ENCODE measurements at places on chromosomes 16 and 17. TPM values are rescaled to one million over a fixed set of nuclear protein-coding genes. Genes with fewer than 3 reads are reported as not detected.

- no peak for DNase-seq
These were observed 1.5 kb upstream of the SUMO2 start for GRCh38 chr17:75183999-75184884.

DNA sequence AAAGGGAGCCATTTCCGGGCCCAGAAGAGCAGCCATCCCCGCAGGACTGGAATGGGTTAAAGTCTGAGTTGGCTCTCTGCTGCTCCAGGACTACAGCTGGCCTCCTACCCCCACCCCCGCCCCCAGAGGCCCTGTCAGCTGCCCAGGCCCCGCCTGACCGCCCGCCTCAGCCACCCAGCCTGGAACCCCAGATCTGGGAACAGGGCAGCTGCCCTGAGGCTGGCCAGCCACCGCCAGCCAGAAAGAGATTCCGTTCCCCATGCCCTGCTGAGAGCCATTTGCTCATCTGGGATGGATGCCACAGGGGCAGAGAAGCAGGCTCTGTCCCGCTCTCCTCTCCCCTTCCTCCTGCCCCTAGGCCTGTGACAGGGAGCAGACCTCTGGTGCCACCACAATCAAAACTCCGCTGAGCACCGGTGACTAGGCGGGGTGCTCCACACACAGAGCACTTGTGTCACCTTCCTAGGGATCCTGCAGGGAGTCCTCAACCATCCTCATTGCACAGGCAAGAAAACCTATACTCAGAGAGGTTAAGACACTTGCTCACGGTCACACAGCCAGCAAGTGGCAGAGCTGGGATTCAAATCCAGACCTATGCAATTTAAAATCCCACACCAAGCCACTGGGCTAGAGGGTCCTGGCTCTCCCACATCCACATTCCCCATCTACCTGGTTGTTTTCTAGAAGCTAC, 44.1 kb downstream of the ZNF423 start:
- DNase-seq = no peak

DNA sequence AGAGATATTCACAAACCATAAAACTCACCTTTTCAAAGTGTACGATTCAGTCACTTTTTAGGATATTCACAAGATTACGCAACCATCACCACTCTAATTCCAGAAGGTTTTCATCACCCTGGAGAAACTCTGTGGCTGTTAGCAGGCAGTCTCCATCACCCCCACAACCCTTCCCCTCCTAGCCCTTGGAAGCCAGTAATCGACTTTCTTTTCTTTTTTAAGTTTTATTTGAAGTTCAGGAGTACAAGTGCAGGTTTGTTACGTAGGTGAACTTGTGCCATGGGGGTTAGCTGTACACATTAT, 363.5 kb downstream of the CPPED1 start:
- peak; percentile 7 for DNase-seq

DNA sequence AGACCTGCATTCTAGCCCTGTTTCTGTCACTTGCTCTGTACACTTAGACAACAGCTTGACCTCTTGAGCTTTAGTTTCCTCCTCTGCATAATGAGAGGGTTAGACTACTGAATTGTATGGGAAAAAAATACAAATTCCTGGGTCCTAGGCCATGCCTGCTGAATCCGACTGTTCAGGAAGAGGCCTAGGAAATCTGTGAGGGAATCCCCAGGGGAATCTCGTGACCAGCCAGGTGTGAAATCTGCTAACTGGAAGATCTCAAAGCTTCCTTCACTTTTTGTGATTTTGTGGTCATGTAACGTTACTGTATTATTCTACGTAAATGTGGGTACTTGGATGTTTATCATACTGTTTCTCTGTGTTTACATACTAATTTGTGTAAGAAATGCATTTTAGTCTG, 58.2 kb downstream of the CYLD start:
- no peak for DNase-seq

DNA sequence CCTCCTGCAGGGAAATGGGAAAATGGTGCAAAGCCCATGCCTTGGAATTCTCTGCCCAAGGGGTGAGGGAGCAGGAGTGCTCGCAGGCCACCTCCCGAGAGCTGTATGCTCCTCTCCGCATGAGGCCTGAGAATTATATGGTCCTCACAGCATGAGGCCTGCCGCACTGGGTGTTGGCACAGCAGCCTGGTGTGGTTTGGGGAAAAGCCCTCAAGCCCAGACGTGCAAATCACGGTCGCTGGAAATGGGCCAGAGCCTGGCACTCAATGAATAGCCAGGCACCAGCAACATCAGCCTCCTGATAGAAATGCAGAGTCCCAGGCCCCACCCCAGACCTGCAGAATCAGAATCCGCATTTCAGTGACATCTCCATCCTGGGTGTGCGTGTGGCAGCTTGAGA, 156.4 kb upstream of the FOXF1 start:
- no peak for DNase-seq

- peak; percentile 89 for DNase-seq
These were observed 45.9 kb downstream of the MAP1LC3B start for GRCh38 chr16:87437911-87438610.

LRRC46 gene
- total RNA-seq = under 0.01 TPM

TBC1D3E gene
- total RNA-seq = 0.32 TPM

KRTAP2-3 gene
- 0.32 TPM for total RNA-seq

DNASE1 gene
- total RNA-seq = 10.3 TPM
